Daoy (cell line): ENCODE measurements at places on chromosomes 12 and 14.

DNA sequence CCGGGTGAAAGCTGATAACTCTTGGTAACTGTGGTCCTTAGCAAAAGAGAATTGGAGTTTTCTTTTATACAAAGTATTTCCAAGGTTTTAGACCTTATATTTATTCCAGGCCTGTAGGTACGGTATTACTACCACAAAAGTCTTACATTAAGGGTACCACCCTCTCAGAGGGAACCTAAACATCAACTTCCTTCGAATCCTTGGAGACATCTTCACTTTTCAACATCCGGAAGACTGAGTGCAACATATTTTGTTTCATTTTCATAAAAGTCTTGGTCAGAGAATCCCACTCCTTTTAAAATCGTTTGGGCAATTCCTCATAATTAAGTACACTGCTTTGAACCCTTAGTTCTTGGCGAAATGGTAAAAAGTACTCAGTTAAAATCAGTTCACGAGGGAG, 1.2 kb downstream of the CNOT2 start:
- DNase-seq, result no peak

- DNase-seq, result no peak
Observed at GRCh38 chr14:83470466-83470865, 1936.8 kb upstream of the SEL1L start.

GRCh38 chr14:54695196-54695595, 128.3 kb downstream of the SAMD4A start:
- DNase-seq, result no peak

DNA sequence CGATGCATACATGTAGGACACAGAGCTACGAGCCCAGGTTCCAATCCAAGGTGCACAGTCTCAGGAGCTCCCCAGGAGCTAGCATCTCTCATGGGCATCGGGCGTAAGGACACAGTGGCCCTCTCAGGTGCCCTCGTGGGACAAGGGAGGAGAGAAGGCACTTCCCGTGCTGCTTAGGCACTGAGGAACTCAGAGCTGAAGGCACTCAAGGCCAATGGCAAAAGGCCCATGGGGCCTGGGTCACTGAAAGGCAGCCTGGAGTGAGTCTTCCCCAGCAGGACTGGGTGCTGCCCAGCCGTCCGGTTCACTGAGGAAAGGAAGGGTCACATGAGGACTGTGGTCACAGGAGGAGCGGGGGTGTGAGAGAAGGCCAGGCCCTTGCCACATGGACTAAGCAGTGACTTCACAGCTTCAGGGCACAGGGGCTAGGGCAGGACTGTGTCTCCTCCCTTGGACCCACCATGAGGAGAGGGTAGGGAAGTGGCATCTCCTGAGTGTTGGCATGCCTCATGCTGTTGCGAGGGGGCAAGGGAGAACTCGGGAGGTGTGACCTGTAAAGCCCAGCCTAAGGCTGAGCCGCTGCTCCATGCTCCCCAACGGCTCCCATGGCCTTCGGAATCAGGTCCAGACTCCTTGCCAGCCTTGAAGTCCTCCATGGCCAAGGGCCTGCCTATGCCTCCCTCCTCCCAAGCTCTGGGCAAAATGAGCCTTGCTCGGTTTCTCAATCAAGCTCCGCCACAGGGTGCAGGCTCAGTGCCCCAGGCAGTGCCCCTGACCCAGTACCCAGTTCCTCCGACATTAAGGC, 51.8 kb downstream of the CHGA start:
- no peak for DNase-seq

GRCh38 chr12:111181143-111181726, 187.7 kb downstream of the PHETA1 start:
- peak; percentile 62 for DNase-seq

DNA sequence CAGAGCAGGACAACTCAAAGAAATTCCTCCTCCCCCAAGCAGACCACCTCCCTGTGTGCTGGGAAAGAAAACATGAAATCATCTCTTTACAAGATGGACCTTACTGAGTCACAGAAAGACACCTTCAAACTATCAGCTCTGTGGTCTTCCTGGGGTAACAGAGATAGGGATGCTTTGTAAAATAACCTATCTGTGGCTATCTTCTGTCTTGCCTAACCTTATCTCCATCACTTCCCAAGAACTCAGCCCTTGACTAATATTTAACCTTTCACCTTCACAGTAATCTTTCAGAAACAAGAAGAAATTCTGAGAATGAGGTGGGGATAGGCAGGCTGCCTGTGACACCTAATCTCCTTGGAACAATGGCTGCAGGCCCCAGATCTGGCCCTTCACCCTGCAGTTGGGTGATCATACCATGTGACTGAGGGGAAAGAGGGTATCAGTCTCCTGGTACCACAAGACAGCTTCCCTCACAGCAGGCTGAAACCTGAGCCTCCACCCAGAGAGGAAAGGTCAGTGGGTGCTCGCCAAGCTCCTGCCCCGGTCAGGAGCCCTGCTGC, 27.4 kb upstream of the CEBPE start:
- no peak for DNase-seq

DNA sequence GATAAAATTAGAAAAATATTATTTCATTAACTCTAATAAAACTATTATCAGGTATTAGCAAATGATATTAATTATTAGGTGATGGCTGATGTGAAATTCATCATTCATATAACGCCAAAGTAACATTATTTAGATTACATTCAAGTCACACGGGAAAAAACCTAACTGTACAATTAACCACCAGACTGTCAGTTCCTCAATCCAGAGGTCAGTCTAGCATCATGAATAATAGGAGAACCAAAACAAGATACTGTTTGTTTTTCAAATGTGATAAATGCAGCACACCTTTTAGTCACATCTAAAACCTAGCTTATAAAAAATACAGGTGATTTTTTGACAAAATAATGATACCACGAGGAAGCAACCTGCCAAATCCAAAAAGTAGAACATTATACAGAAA, 19.6 kb downstream of the SENP1 start:
- DNase-seq, result no peak

DNA sequence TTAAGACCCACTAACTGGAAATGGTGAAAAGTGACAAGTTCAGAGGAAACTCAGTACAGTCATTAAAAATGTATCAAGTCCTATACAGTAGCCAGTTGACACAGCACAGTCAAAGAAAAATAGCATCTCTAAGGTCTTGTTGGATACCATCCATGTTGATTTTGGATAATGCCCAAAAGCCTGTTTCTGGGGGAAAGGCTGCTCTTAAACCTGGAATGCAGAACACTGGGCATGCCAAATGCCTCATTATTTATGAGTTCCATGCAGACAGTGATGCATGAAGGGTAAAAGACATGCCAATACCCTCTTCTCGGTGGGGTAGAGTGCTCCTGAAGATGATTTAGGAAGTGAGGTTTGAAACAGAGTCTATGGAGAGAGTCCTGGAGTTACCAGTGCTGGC, 29.6 kb downstream of the KCNK13 start:
- DNase-seq, result peak; percentile 56

GRCh38 chr12:28367993-28368392, 177.7 kb downstream of the CCDC91 start:
- DNase-seq, result no peak

DNA sequence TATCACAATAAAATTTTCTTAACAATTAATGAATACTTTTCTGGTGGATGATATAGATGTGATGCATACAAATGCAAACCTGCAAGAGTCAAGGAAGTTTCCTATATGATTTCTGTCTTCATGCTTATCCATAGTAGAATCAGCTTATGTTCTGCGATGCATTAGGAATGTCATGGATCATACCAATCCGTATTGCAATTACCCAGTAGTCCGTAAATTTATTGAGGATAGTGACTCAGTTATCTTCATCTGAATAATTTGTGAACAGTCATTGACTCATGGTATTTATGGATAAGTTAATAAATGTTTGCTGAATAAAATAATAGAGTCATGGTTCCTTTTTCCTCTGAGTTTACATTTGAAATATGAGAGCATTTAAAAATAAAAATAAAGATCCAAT, 483.4 kb downstream of the LRFN5 start:
- no peak for DNase-seq

GRCh38 chr12:11578461-11578993, 70.9 kb upstream of the ETV6 start:
- no peak for DNase-seq

DNA sequence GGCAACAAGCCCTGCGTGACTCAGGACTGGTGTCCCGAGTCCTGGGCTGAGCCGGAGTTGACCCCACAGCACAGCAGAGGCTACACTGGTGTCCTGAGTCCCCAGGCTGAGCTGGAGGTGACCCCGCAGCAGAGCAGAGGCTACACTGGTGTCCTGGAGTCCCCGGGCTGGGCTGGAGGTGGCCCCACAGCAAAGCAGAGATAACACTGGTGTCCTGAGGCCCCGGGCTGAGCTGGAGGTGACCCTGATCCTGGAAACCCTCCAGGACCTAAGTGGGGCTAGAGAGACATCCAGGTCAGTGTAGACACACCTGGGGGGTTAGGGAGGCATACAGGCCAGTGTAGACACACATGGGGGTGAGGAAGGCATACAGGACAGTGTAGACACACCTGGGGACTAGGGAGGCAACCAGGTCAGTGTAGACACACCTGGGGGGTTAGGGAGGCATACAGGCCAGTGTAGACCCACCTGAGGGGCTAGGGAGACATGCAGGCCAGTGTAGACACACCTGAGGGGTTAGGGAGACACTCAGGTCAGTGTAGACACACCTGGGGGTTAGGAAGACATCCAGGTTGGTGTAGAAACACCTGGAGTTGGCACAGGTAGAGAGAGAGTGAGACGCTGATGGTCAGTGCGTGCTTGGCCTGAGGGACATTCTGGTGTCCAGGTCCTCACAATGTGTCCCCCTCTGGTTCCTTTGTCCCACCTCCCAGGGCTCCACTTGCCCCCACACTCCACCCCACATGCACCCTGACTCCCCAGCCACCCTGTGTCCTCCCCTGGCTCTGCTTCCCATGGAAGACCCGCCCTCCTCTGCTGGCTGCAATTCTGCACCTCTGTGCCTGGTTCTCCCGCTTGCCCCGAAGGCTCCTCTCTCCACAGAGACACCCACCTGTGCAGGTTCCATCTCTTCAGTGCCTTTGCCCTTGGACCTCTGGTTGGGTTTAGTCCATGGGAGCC, 321.6 kb upstream of the SFSWAP start:
- no peak for DNase-seq

DNA sequence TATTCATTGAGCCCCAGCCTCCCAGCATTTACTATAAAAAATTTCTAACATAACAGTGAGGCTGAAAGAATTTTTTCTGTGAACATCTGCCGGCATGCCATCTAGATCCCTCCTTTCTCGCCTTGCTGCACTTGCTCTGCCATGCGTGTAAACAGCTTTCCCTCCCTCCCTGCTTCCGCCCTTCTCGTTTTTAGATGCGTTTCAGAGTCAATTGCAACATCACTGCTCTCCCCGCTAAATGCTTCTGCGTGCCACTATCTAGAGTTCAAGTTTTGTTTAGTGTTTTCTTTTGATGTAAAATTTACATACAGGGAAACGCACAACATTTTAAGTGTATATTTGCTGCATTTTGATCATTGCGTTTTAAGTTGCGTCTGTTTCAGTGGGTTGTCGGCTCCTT, 83.6 kb downstream of the CCDC92 start:
- no peak for DNase-seq

- peak; percentile 27 for DNase-seq
Observed at GRCh38 chr14:69657950-69658355, 46.6 kb downstream of the SUSD6 start.

DNA sequence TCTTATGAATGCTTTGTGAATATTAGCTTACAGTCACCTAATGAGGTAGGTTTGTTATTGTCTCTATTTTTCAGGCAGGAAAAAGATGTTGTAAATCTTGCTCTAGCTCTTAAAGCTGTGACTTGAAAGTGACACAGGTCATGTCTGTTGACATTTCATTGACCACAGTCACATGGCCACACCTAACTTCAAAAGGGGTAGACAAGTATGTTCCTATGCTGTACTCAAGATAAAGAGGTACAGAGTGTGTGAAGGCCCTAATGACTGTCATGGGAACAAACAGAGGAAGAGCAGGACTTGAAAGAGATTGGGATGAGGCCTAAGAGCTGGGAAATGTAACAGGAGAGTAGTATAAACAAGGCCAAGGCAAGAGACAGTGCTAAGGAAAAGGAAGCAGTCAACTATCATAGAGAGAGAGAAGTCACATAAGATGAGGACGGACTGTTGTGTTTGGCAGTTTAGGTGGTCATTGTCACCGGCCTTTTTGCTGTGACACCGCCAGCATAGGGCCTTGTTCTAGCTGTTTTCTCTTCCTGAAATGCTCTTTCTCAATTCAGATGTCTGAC, 181.0 kb downstream of the CFAP54 start:
- no peak for DNase-seq

- DNase-seq, result no peak
Observed at GRCh38 chr14:49991491-49991890, 98.6 kb downstream of the ARF6 start.

DNA sequence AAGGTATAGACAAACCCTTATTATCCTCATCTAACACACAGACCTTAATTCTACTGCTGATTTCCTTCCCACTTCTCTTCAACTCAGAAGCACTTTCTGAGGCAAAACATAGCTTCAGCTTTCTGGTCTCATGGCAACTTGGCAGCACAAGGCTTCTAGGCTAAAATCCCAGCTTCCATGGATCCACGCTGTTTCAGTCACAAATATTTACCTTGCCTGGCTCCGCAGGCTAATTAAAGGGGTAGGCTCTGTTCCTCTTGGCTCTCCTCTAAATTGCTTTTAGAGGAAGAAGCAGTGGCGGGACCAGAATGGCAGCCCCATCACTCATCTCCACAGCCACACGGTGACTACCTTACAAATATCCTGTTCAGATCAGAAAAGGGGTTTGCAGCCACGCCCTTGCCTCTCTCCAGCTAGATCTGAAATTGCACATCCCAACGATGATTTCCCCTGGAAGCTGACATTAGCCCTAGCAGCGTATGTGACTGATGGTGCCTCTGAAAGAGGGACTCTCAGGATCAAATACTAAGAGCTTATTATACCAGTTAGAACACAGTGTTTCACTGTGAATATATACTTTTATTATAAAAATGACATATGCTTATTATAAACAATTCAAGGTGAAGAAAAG, 221.5 kb upstream of the NUDT4 start:
- DNase-seq, result no peak
